Uterine smooth muscle cell (primary cell): ENCODE measurements at places on chromosomes 7 and 10. TPM values are rescaled to one million over a fixed set of nuclear protein-coding genes. Genes with fewer than 3 reads are reported as not detected.

Gene NANOS1
- total RNA-seq = under 0.01 and 0.37 TPM in 2 replicates

Gene SMO
- total RNA-seq = 10.8 and 29.2 TPM in 2 replicates

Gene TBXAS1
- total RNA-seq = 0.62 TPM in 1 of 2 replicates, not detected in the other

Gene GCK
- 0.55 and 0.62 TPM in 2 replicates for total RNA-seq

Gene LIPM
- not detected in 2 replicates for total RNA-seq

Gene FKBP6
- total RNA-seq = under 0.01 TPM in 1 of 2 replicates, not detected in the other

Gene PRRT4
- under 0.01 and 0.12 TPM in 2 replicates for total RNA-seq

Gene LRRC4
- total RNA-seq = under 0.01 and 0.22 TPM in 2 replicates

Gene BEND7
- total RNA-seq = 1.9 and 5.4 TPM in 2 replicates

Gene UPK3BL1
- total RNA-seq = 3.9 and 9.4 TPM in 2 replicates

Gene FAM237B
- 0.12 and 0.22 TPM in 2 replicates for total RNA-seq

Gene PRR15
- 0.22 and 0.87 TPM in 2 replicates for total RNA-seq

Gene SMKR1
- total RNA-seq = 0.25 and 0.44 TPM in 2 replicates

Gene AGMO
- total RNA-seq = not detected in 2 replicates

Gene IL15RA
- total RNA-seq = 3.2 and 6.2 TPM in 2 replicates

Gene OPN1SW
- total RNA-seq = not detected in 2 replicates

Gene NEBL
- 0.12 and 0.22 TPM in 2 replicates for total RNA-seq

Gene SPDYE2
- not detected in 2 replicates for total RNA-seq

Gene UCMA
- not detected in 2 replicates for total RNA-seq

Gene FBH1
- total RNA-seq = 115 and 125 TPM in 2 replicates

Gene AKR1C4
- not detected in 2 replicates for total RNA-seq

Gene PTF1A
- total RNA-seq = not detected in 2 replicates

Gene H2BK1
- total RNA-seq = not detected in 2 replicates

Gene BCL7B
- 22.7 and 26.1 TPM in 2 replicates for total RNA-seq

Gene FGFR2
- 0.44 and 1.7 TPM in 2 replicates for total RNA-seq

Gene ACBD7
- 2.9 and 4.5 TPM in 2 replicates for total RNA-seq

Gene OR2F1
- total RNA-seq = under 0.01 TPM in 1 of 2 replicates, not detected in the other

Gene DMTF1
- total RNA-seq = 90.5 and 94.6 TPM in 2 replicates

Gene PAX4
- not detected in 2 replicates for total RNA-seq

Gene C7orf25
- 8.2 and 8.4 TPM in 2 replicates for total RNA-seq

Gene SPDYE5
- 0.11 and 0.12 TPM in 2 replicates for total RNA-seq

Gene PTEN
- 127 and 198 TPM in 2 replicates for total RNA-seq

Gene GTF2I
- total RNA-seq = 76.3 and 78.7 TPM in 2 replicates

Gene SPDYE16
- total RNA-seq = 0.12 TPM in 1 of 2 replicates, not detected in the other

Gene LIPF
- total RNA-seq = not detected in 2 replicates

Gene ACHE
- total RNA-seq = 0.25 TPM in 1 of 2 replicates, not detected in the other

Gene NPSR1
- total RNA-seq = not detected in 2 replicates
